Osteocyte (in vitro differentiated cells): ENCODE measurements at places on chromosomes 1 and 21. TPM values are rescaled to one million over a fixed set of nuclear protein-coding genes. Genes with fewer than 3 reads are reported as not detected.

Gene C1orf21
- 31.8 and 39.6 TPM in 2 replicates for total RNA-seq

GRCh38 chr1:192668409-192668983 lies 32.5 kb downstream of the RGS13 start:
- DNase-seq, result no peak

GRCh38 chr1:11227106-11228077 lies 35.0 kb downstream of the MTOR start:
- no peak for DNase-seq

- DNase-seq, result no peak
These were observed 58.8 kb downstream of the TOMM20 start for GRCh38 chr1:235069577-235070563.

GRCh38 chr1:216914974-216915373 lies 191.7 kb upstream of the ESRRG start:
- no peak for DNase-seq

DNA sequence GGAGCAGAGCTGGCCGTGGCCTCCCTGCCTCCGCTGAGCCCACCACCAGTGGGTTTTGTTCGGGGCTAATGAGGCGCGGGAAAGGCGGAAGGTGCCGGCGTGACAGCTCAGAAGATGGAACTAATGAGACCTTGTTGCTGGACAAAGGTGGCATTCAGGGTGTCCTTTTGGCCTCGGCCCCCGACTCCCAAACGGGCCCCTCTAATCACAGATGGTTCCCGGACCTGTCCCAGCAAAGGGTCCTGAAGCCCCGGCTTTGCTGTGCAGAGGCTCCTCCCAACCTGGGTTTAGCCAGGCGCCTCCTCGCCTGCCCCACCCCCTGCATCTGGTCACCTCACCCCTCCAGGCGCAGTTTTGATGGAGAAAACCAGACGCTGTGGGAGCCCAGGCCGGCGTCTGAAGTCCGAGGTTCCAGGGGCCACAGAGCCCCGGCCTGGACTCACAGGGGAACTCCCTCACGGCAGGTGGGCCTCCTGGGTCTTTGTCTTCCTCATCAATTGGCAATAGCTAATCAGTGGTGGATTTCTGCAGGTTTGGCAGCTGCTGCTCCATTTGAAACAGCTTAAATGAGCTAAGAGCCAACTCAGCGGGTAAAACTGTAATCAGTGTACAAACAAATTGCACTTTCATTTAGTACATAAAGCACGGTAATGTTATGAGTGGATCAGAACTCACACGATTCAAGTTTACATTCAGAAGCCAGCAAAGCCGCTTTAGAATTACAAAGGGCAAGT lies 44.3 kb upstream of the ADARB1 start:
- no peak for DNase-seq
